ENCODE measurements at places on chromosomes 7 and 10. TPM values are rescaled to one million over a fixed set of nuclear protein-coding genes. Genes with fewer than 3 reads are reported as not detected.

The TYW1B gene
- 1.5 TPM for polyA plus RNA-seq

GRCh38 chr7:107580716-107581383 is 804 bp downstream of the BCAP29 start:
- DNase-seq: no peak

The ITIH5 gene
- not detected for polyA plus RNA-seq

The CLRN3 gene
- polyA plus RNA-seq: not detected

The TBX20 gene
- polyA plus RNA-seq: not detected

- no peak for DNase-seq
Observed at GRCh38 chr7:87702326-87702725, 74.1 kb downstream of the RUNDC3B start.

Measured in CD8-positive, alpha-beta memory T cell (primary cell).